Renal cortical epithelial cell (primary cell): ENCODE measurements at places on chromosomes 1 and 21. TPM values are rescaled to one million over a fixed set of nuclear protein-coding genes. Genes with fewer than 3 reads are reported as not detected.

The KRTAP11-1 gene
- not detected in 2 replicates for total RNA-seq

The FCAMR gene
- total RNA-seq = 0.69 and 3.6 TPM in 2 replicates

The FOXO6 gene
- 0.25 TPM in 1 of 2 replicates, not detected in the other for total RNA-seq

The TAS1R3 gene
- 0.15 and 0.17 TPM in 2 replicates for total RNA-seq

The CRYAA gene
- total RNA-seq = not detected in 2 replicates

The ST6GALNAC3 gene
- total RNA-seq = 0.50 and 0.69 TPM in 2 replicates

The C1orf141 gene
- total RNA-seq = not detected in 2 replicates

The MECR gene
- total RNA-seq = 17.7 and 21.5 TPM in 2 replicates

The NUAK2 gene
- total RNA-seq = 34.6 and 59.6 TPM in 2 replicates

The LRRC38 gene
- not detected in 2 replicates for total RNA-seq

The PLEKHM2 gene
- total RNA-seq = 46.4 and 77.7 TPM in 2 replicates

The FALEC gene
- total RNA-seq = not detected in 2 replicates

The SLAMF6 gene
- total RNA-seq = not detected in 2 replicates

The ST6GALNAC5 gene
- total RNA-seq = 0.80 and 19.1 TPM in 2 replicates

The KCNE2 gene
- total RNA-seq = not detected in 2 replicates

The IFI44L gene
- 10.8 and 12.2 TPM in 2 replicates for total RNA-seq

The IVL gene
- total RNA-seq = 0.15 and 2.4 TPM in 2 replicates

The ZNF684 gene
- 2.4 and 11.0 TPM in 2 replicates for total RNA-seq

The DOP1B gene
- total RNA-seq = 21.0 and 25.4 TPM in 2 replicates

The PLCH2 gene
- total RNA-seq = 0.05 and 0.17 TPM in 2 replicates

The UAP1 gene
- 55.3 and 155 TPM in 2 replicates for total RNA-seq

The SLC30A10 gene
- 0.05 TPM in 1 of 2 replicates, not detected in the other for total RNA-seq

The UBIAD1 gene
- 8.6 and 10.9 TPM in 2 replicates for total RNA-seq

The SH2D2A gene
- 0.30 TPM in 1 of 2 replicates, not detected in the other for total RNA-seq

The NUF2 gene
- total RNA-seq = 0.30 and 12.9 TPM in 2 replicates

The PRDM16 gene
- 0.94 TPM in 1 of 2 replicates, not detected in the other for total RNA-seq

The CFHR1 gene
- total RNA-seq = not detected in 2 replicates

The CLDN19 gene
- total RNA-seq = 5.7 TPM in 1 of 2 replicates, not detected in the other

The ARHGEF16 gene
- 6.4 and 15.5 TPM in 2 replicates for total RNA-seq

The CELA3B gene
- total RNA-seq = not detected in 2 replicates

The SH3D21 gene
- 2.8 and 6.4 TPM in 2 replicates for total RNA-seq

The TSACC gene
- not detected in 2 replicates for total RNA-seq

The NCMAP gene
- 3.4 and 8.3 TPM in 2 replicates for total RNA-seq

The SMIM1 gene
- 4.8 TPM in 1 of 2 replicates, not detected in the other for total RNA-seq

The HPCA gene
- total RNA-seq = 0.05 TPM in 1 of 2 replicates, not detected in the other

The SPRR1B gene
- total RNA-seq = not detected in 2 replicates

The FMOD gene
- 1.7 TPM in 1 of 2 replicates, not detected in the other for total RNA-seq

The FCRLB gene
- 1.1 and 1.9 TPM in 2 replicates for total RNA-seq

The KRTAP10-6 gene
- not detected in 2 replicates for total RNA-seq

The MXRA8 gene
- 24.7 and 35.6 TPM in 2 replicates for total RNA-seq

The OR6K3 gene
- not detected in 2 replicates for total RNA-seq

The TNFRSF4 gene
- not detected in 2 replicates for total RNA-seq

The KCNT2 gene
- 1.0 and 1.6 TPM in 2 replicates for total RNA-seq

The OR2T33 gene
- total RNA-seq = not detected in 2 replicates

The MEGF6 gene
- total RNA-seq = 5.7 and 12.0 TPM in 2 replicates

The SLAMF7 gene
- total RNA-seq = 0.17 TPM in 1 of 2 replicates, not detected in the other

The TBX15 gene
- total RNA-seq = 0.87 and 0.89 TPM in 2 replicates

The C8A gene
- total RNA-seq = not detected in 2 replicates

The GNG4 gene
- 0.30 TPM in 1 of 2 replicates, not detected in the other for total RNA-seq

The USP48 gene
- 32.1 and 100 TPM in 2 replicates for total RNA-seq

The LCE3E gene
- not detected in 2 replicates for total RNA-seq

The NT5C1A gene
- total RNA-seq = 0.94 TPM in 1 of 2 replicates, not detected in the other

The BRINP3 gene
- 0.10 TPM in 1 of 2 replicates, not detected in the other for total RNA-seq

The AHCYL1 gene
- 47.9 and 120 TPM in 2 replicates for total RNA-seq

The RAB25 gene
- 0.50 and 43.9 TPM in 2 replicates for total RNA-seq
